ENCODE measurements at places on chromosomes 6 and 20.
A peak's percentile ranks its signal among the peaks of the same experiment; 100 is the strongest.

- DNase-seq, result no peak
Observed at GRCh38 chr6:73951183-73951582, 255.2 kb downstream of the CD109 start.

DNA sequence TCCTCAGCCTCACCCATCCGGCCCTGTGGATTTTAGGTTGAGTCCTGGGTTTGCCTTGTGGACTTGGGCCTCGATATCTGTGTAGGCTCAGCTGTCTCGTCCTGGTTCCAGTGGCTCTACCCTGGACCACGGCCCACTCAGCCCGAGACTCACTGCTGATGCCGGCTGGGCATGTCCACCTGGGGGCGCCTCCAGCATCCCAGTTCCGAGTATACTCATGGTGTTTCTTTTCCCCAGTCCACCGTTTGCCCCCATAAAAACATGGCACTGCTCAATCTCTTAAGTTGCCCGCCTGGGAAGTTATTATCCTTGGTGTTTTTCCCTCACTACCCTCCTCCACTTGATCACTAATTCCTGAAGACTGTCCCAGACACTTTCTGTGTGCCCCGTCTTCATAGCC is 99.1 kb downstream of the ARID1B start:
- no peak for DNase-seq

GRCh38 chr6:35808688-35809087 is 3.5 kb downstream of the LHFPL5 start:
- DNase-seq, result no peak

GRCh38 chr20:63955827-63956663 is at the start of gene UCKL1:
Gene UCKL1, minus strand, starts transcription at chr20:63956416. Its CDS starts 44 bp downstream, at chr20:63956372.
- DNase-seq, result peak; percentile 93

DNA sequence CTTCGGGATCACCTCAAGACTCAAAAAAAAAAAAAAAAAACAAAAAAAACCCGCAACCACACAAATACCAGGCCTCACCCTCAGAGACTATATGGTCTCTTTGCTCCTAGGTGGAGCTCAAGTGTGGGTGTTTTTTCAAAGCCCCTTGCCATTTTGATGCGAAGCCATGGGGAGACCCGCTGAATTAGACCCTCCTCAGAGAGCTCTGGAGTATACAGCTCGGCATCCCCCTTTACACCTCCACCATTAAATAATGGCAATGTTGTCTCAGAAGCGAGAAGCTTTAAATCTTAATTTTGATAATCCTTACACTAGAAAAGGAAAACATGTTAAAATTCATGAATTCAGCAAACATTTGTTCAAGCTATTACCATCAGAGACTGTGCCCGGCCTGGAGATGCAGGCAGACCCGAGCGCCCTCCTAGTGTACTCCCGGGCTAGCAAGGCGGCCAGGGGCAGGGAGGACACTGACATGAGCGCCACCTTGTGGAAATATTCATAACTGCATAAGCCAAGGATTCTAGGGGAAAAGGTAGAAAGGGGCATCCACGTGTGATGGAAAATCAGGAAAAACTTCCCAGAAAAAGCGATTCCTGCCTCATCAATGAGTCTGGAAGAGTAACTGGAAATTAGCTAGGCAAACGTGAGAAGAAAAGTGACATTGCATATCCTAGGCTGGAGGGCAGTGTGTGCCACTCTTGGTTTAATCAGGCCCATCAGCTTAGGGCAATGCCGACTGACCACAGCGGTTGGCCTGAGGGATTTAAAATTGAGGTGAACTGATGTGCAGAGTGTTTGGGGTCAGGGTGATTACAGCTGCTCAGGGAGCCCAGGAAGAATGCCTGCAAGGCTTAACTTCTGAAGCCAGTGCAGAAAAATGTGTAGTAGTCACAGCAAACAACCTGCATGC is 72.5 kb downstream of the B3GAT2 start:
- DNase-seq, result peak; percentile 61

DNA sequence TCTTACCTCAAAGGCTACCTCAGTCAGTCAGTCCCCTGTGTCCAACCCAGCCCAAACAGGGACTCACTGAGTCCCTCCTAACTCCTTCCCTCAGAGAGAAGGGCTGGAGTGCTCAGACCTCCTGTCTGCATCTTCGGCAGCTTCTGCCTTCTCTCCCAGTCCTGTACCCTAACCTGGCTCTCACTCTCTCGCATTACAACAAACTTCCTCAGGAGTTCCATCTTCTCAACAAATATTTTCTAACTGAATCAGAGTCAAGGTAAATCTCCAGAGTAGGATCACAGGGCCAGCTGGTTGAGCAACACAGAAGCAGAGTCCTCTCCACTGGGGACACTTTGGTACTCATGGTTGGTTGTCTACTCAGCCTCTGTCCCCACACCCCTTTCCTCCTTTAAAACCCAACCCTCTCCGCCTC is 92.3 kb downstream of the MRPL14 start:
- DNase-seq, result no peak

DNA sequence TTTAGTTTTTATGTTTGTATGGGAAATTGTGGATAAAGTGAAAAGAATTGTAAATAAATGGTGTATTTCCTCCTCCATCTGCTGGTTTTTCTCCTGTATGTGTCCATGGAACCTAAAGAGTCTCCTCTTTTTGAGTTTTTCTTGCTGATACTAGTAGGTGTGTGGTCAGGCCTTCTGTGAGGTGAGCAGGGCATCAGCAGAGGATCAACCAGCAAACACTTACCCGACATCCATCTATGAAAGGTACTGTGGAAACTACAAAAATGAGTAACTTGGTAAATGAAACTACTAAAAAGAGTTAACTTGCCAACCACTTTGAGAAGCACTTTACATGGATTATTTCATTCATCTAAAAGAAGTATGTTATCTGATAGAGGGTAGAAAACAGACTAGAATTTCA is 20.9 kb upstream of the RNF8 start:
- DNase-seq, result no peak

- DNase-seq, result no peak
Observed at GRCh38 chr6:50837589-50838445, 19.1 kb downstream of the TFAP2B start.

DNA sequence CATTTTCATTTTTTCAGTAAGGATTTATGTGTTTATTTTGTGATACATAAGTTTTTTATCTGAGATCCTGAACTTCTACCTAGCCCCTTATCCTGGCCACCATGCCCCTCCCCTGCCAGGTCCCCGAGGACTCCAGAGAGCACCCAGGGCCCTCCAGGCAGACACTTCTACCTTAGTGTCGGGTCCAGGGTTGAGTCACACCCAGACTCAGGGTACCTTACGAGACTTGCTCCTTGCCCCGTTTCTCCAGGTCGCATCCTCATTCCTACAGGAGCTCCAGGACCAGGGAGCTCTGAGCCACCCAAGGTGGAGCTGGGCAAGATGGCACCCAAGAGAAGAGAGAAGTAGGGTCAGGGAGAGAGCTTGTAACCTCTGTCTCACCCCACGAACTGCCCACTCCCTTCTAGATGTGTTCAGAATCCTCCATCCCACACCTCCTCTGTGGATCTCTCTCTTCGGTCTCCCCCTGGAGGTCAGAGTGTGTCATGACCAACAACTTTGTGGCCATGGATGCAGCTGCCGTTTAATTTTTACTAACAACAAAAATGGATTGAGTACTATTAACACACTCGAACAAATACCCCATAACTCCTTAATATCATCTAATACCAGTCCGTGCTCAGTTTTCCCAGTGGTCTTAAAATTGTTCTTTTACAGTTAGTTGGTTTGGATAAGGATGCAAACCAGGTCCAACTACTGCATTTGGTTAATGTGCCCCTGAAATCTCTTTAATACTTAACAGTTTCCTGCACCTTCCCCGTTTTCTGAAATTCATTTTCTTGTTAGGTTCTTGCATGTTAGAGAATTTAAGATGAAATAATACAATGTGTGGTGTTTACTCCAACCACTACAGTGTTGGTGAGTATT is 130.6 kb upstream of the INSM1 start:
- DNase-seq, result peak; percentile 41

- no peak for DNase-seq
Observed at GRCh38 chr6:163751032-163751525, 336.6 kb downstream of the QKI start.

- no peak for DNase-seq
Observed at GRCh38 chr6:124800222-124800621, 162.0 kb upstream of the RNF217 start.

DNA sequence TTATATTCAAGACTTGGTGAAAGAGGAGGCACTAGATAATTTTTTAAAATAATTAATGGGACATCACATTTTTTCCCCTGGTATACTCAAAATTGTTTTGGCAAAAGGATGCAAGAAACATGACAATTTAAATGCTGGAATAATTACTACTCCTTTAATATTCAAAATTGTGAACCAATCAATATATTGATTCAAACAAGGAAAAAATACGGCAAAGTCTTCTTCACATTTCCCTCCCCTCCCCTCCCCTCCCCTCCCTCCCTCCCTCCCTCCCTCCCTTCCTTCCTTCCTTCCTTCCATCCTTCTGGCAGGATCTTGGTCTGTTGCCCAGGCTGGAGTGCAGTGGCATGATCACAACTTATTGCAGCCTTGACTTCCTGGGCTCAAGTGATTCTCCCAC is 4.1 kb downstream of the SLC35F1 start:
- DNase-seq, result no peak

- DNase-seq, result no peak
Observed at GRCh38 chr6:85128781-85129180, 321.1 kb upstream of the NT5E start.

DNA sequence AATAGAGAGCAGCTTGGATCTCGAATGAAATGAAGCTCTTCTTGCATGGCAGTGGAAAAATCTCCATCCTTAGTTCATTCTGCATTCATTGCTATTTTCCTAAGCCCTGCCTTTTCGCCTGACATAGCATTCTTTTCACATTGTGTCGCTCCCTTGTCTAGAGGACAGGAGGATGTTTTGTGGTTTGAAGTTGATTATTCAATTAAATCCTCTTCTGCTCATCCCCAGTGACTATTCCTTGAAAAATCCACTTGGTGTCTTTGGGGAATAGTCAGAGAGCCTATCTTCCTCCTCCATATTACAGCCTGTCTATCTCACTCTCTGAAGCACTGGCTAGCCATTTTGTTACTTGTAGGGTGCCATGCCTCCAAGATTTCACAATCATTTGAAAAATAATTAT is 161.2 kb downstream of the KLHL32 start:
- no peak for DNase-seq

DNA sequence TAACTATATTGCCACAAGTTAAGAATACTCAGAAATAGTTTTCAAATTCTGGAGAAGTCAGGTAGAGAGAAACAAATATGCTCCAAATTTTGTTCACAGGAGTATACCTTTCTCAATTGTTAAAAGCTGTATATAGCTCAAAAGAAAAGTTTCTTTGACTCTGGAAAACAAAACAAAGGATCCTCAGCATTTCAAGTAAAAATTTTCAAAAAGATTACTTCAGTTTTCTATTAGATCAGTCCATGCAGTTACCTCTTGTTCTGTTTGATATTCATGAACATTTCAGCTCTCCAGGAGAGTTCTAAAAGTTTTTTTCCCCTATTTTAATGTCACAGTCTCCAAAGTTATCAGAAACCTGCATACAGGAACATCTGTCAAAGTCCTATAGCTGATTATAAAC is 30.4 kb upstream of the ENTPD6 start:
- DNase-seq, result no peak

DNA sequence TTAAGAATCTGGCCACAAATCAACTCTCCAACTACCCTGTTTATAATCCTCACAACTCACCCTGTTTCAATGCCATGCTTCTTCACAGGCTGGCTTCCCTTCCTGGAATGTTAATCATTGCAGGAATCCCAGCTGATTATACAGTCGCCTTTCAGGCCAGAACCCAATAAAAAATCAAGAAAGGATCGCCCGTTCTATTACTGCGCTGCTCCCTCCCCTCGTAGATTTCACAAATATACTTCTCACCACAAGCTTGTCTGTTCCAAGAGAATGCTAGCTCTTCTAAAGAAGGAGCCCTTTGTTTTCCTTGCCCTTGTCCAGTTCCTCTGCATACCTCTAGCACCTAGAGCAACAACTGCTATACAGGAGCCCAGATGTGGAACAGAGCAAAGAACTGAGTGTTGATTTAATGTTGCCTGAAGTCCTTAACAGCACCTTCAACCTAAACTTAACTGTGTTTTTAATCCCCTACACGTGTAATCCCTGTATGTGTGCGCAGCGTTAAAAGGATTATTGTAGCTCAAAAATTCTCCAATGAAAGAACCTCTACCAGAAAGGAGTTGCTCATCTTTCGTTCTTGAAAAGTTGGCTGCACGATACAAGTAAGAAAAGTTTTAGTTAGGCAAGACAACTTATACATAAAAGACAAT is 988 bp downstream of the ECHDC1 start:
- DNase-seq, result peak; percentile 9

DNA sequence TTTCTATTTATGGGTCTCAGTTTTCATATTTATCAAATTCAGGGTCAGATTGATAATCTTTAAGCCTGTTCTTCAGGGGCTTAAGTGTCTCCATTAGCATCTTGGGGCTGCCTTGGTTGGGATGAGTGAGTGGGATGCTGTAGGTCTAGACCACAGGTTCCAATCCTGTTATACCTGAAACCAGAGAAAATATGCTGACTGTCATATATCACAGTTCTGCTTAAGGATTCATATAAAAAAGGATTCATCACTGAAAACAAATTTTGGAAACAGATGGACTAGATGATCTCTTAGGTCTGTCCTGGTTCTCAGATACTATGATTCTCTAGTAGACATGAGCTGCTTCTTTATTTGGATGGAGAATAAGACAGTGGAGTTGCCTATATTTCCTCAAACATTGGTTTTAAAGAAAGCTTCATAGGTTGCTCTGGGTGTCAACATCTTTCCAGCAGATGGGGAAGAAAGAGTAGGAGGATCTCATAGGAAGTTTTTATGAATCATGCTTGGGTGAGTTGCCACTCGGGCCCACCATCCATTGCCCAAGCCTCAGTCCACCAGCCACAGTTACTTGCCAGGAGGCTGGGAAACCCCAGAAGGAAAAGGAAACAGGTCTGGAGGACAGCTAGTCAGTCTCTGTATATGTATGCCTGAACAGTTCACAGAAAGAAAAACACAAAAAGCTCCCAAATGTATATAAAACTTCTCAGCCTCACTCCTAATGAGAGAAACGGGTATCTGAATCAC is 42.9 kb upstream of the MAP7 start:
- DNase-seq, result no peak

DNA sequence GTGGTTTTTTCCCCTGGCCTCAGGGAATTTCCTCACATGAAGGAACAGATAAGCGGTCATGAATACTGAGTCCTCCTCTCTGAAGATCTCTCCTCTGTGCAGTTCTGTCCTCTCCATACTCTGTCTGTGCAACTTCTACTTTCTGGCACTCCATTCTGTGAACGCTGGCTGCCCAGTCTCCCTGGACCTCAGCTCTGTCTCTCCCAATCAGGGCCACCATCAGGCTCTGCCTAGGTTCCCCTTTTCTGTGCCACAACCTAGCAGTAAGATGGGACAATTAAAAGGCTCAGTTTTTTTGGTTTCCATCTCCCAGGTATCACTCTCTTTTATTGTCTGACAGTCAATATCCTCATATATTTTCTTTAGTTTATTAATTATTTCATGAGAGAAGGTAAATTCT is 4.8 kb upstream of the ADGB start:
- DNase-seq, result no peak

- DNase-seq, result peak; percentile 57
Observed at GRCh38 chr6:38493931-38494547, 145.7 kb downstream of the BTBD9 start.

DNA sequence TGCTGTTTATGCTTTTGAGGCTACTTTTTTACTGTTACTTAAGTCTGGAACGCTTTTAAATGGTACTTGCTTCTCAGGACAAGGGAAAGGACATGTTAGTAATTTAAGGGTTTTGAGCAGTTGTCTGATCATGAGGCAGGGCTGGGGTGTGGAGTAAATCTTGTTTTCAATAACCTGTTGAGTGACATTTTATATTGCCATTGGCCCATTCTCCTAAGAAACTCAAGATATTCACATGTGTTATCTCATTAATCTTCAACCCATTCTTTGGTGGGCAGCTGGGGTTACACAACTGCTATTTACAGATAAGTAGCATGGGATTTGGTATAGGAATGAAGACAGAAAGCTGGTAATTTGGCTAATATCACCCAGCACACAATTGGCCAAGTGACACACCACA is 44.6 kb upstream of the IL17A start:
- no peak for DNase-seq
